Suppressor macrophage treated with lipopolysaccharide for 1 hour (primary cell): ENCODE measurements at places on chromosomes 5 and 9.

DNA sequence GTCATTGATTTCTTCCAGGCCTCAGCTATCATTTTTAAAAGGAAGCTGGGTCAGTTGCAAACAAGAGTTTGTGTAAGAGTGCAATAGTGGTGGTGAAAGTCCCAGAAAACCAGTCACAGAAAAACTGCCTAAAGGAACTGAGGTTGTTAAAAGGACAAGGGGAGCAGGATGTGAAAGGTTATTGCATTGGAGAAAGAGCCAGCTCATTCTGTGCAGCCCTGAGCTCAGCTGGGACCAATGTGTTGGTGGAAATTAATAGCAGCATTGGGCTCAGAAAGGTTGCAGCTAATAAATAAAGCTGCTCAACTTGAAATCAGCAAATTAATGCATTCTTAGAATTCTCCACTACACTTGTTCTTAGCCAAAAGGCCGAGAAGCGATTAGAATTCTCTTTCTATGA is 34.9 kb downstream of the NREP start:
- no peak for DNase-seq

- no peak for DNase-seq
These were observed 382.6 kb downstream of the ADGRV1 start for GRCh38 chr5:90941002-90941720.

DNA sequence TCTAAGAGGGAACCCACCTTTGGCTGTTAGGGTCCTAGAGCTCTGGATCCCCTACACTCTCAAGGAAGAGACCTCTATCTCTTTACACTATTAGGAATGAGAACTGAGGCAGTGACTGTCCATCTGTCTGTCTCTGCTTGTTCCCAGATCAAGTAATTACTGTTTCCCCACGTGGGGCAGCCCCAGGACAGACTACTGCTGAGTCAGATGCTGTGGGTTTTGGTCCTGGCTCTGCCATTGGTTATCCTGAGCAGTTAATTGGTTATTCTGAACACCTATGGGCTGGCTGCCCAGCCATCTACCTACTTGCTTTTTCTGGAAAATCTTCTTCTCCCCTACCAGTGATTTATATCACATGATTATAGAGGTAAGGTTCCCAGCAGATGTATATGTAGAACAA is 33.3 kb downstream of the FBXO10 start:
- DNase-seq: no peak

DNA sequence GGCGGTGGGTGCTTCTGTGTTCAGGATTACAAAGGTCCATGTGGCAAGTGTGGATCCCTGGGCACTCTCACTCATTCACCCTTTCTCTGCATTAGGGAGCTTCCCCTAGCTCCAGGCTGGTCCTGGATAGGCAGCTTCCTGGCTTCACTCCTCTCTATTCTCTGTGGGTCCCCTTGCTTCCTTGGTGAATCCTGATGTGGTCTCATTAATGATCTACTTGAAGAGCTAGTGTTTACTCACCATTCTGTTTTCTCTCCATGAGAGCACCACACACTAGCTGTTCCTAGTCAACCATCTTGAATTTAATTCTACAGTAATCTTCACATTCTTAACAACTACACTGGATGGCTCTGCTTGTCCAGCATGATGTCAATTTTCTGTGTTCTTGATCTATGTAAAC is 90.0 kb upstream of the PLPPR1 start:
- no peak for DNase-seq

DNA sequence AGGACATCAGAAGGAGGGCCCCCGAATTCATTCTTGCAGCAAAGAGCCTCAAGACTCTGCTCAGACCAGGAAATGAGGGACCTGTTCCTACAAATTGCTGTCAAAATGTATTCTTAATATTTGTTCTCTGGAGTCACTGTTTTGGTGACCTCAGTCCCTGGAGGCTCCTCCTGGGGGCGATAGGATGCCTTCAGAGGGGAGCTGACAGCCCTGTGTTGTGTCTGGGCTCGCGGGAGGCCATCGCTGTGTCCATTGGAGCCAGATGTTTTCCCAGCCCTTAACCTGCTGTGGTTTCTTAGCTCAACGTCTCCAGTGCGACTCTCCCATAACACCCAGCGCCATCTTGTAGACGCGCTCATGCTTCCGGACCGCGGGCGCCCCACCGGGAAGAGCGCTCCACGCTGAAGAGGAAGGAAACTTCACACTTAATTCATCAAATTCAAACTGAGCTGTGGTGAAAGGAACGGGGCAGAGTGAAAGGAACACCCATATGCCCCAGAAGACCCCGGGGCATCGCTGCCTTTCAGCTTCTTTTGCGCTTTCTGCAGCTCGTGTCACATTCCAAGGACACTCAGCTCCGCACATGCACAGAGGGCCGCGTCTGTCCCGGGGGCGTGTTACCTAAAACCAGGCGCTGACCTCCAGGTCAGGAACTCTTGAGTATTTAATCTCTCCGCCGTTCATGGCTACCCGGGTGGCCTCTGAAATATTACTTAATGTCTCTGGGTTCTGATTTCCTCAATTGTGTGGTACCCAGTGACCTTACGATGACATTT is 112.3 kb upstream of the GDNF start:
- no peak for DNase-seq

- no peak for DNase-seq
These were observed 47.9 kb upstream of the SMAD5 start for GRCh38 chr5:136084698-136085097.

DNA sequence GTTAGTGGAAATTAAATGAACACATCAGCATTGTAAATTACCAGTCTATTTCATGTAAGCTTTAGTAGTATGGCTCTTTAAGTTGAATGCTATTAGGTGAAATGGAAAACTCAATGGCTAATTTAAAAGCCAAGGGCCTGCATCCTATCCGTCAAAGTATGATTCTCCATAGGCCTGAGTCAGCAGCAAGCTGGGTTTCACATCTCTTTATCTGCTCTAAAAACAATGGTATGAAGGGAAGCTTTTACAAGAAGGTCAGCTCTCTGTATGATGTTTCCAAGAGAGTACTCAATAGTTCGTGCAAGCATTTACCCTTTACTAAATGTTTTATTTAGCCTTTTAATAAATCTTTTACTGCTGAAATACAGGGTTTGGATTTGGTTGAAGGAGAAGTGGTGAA is 62.8 kb downstream of the MAP1B start:
- no peak for DNase-seq

GRCh38 chr5:7941692-7942091 is 72.7 kb downstream of the MTRR start:
- DNase-seq: no peak

DNA sequence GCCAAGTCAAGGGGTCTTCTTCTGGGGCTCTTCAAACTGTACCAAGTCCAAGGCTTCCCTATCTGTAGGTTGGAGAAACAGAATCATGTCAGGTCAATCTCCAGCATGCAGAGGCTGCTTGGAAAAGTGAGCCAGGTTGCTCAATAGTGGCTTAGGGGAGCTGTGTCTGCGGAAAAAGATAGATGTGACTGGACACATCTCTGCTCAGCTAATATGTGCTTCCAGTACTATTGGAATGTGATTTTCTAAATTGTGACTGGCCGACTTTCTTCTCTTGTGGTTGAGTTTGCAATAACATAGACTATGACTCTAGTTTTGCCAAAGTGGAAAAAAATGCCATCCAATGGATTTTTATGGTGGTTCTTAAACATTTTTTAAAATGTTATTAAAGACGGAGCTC is 136.7 kb downstream of the BOD1 start:
- DNase-seq: no peak

DNA sequence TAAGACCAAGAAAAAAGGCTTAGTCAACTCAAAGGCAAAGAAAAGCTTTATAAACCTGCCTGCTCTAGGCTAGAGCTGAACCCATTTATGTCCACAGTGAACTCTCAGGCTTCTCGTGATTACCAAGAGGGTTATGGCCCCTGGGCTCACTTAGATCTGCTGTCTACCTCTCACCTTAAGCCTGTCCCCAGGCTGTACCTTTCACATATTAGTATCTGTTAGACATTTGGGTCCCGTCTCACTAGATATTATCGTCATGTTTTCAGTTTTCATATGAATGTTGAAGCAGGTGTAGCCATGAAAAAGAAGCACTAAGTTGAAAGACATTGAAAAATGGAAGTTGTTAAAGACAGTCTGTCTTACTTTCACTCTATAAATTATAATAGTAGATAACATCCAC is 75.2 kb upstream of the COX7C start:
- no peak for DNase-seq

- no peak for DNase-seq
These were observed 7.0 kb downstream of the HNRNPAB start for GRCh38 chr5:178211095-178212048.

GRCh38 chr9:138065287-138065686 is 187.7 kb downstream of the CACNA1B start:
- no peak for DNase-seq

DNA sequence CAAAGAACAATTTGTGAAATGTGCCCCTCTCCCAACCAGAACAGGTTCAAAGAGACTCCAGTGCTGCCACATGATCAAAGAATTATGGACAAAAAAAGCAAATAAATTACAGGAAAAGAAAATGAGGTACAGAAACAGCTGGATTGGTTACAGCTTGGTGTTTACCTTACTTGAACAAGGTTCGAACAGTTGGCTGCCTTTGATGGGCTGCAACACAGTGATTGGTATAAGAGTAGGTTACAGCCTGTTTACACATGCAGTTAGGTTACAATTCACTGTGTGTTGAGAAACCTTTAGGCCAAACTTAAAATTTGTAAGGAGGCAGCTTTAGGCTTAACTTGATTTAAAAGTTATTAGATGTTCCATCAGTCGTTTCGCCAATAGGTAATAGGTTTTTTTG is 3.4 kb upstream of the MOCS2 start:
- DNase-seq: no peak

- DNase-seq: no peak
These were observed 44.5 kb upstream of the SUSD3 start for GRCh38 chr9:93013856-93014582.

DNA sequence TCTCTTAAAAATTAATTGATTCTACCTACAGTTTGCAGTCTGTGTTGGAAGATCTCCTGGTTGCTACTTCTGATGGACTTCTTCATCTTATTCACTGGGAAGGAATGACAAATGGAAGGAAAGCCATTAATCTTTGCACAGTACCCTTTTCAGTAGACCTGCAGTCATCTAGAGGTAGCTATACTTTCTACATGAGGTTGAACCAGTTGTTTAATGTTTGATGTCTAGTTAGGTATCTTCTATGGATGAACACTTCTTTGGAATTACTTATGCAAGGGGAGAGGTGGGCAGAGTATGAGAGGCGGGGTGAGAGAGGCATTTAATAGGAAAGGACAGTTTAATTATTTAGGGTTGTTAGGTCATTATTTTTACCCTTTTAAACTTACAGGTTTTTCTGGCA is 91.2 kb downstream of the RIC1 start:
- DNase-seq: no peak

- no peak for DNase-seq
These were observed 14.3 kb downstream of the GRIA1 start for GRCh38 chr5:153504726-153505125.

DNA sequence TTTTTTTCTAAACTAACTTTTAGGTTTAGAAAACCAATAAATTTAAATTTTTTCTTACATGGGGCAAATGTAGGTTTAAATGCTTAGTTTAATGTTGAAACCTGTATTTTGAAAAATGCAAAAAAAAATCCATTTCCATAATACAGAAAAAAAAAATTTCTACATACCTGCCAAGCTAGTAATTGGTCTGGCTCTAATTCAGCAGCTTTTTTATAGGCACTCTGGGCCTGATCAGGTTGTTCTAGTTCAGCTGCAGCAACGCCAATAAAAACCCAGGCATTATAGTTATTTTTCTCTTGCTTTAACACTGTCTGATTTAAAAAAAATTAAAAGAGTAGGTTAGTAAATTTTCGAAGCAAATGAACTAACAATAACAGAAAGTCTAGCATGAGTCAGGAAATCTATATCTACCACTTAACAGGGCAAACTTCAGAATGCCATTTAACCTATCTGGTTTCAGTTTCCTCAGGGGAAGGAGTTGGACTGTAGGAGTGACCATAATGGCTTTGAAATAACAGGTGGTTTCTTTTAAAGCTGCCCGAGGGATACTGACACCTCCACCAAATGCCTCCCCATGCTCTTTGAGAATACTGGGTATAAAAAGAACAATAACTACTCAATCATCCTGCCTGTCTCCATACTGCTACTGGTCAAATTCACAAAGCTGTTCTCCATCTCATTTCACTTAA is 11.6 kb downstream of the SKIC3 start:
- no peak for DNase-seq

DNA sequence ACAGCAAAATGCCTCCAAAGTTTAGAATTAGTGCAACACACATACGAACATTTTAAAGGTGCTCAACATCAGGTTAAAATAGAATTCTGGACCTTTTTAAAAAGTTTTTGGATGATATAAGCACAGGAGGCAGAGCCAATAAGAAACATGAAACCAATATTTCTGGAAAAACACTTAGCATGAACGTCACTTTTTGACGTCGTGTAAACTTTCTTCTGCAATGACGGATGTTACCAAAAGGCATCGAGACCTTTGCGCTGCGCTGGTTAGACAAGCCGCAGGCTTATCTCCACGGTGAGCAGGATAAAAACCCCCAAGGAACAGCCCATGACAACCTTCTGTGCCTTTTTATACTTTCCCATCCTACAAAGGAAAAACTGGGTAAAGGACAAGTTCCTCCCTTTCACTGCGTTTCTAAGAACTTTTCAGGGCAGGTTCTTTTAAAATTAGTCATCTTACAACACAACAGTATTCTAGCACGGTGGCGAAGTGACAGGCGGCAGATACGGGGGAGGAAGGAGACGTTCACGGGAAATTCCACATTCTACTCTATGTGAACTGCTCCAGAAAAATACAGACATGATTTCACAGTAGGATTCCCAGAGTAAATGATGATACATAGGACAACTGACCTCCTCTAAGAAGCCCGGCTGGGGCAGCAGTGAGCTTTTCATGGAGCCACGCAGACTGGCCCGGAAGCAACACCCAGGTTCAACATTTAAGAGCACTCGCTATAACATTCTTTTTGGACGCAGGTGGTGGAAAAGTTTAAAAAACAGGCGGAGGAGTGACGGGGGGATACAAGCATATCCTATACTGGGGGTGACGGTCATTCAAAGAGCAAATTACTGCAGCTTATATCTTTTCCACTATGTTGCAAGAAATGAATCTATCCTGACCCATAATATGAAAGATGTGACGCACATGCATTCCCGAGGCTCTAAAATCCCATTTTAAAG is 52.4 kb downstream of the USP20 start:
- peak; percentile 97 for DNase-seq

DNA sequence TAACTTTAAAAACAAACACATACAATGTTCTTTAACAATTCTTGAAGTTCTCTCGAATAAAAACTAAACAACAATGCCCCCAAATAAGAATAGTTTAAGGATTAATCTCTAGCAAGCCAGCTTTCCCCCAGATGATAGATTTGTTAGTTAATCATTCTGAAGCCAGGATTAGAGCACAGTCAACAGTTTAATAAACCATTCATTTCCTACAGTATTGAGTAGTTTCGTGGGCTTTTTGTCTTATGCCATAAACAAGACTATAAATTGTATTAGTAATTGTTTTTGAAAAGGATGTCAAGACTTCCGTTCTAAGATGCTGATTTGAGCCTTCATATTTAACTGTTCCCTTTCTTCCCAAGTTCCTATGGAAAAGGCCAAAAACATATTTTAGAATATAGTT is 136.6 kb downstream of the PIK3R1 start:
- DNase-seq: no peak

- no peak for DNase-seq
These were observed 13.0 kb downstream of the SLC25A25 start for GRCh38 chr9:128081056-128081455.

GRCh38 chr9:38160613-38161215 is 91.7 kb upstream of the SHB start:
- DNase-seq: peak; percentile 85
